CD4-positive, alpha-beta T cell treated with Interleukin-6 at 100 ng/mL for 8 hours (primary cell): ENCODE measurements at places on chromosomes 1 and 21.
A peak's percentile ranks its signal among the peaks of the same experiment; 100 is the strongest.

GRCh38 chr1:184350573-184350972 lies 36.3 kb upstream of the C1orf21 start:
- DNase-seq: no peak

DNA sequence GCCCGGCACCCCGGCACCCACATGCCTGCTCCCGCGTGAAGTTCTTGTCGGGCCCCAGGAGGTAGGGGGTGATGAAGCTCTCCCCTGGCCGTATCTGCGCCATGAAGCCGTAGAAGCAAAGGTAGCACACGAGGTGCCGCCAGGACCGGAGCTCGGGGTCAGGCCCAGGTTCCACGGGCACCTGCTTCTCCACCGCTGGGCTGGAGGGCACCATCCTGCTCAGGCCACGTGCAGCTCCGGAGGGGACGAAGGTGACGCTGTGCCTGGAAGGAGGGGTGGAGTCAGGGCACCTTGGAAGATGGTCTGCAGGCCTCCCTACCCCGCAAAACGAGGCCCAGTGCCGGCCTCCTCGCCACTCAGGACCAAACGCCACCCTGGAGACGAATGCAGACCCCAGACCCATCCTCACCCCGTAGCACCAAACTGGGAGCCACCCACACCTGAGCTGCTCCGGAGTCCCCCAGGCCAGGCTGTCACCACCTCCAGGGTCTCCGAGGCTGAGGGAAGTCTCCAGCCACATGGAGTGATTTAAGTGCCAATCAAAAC lies 4.4 kb downstream of the SLC19A1 start:
- DNase-seq: no peak

DNA sequence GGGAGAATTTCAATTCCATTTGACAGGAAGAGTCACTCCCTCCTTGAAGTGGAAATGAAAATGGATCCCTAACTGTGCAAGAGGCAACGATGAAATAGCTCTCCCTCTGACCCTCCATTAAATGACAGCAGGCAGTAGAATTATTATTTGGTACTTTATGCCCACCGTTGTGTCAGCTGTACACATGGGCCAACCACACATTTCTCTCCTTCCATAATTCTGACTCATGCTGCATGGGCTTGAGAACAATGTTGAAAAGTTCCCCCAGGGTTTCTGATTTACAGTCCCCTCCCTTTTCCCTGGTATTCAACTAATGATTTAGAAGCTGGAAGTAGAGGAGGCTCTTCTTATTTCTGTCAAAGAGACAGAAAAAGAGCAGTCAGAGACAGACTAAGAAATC lies 103.5 kb downstream of the RGS7 start:
- DNase-seq: no peak

DNA sequence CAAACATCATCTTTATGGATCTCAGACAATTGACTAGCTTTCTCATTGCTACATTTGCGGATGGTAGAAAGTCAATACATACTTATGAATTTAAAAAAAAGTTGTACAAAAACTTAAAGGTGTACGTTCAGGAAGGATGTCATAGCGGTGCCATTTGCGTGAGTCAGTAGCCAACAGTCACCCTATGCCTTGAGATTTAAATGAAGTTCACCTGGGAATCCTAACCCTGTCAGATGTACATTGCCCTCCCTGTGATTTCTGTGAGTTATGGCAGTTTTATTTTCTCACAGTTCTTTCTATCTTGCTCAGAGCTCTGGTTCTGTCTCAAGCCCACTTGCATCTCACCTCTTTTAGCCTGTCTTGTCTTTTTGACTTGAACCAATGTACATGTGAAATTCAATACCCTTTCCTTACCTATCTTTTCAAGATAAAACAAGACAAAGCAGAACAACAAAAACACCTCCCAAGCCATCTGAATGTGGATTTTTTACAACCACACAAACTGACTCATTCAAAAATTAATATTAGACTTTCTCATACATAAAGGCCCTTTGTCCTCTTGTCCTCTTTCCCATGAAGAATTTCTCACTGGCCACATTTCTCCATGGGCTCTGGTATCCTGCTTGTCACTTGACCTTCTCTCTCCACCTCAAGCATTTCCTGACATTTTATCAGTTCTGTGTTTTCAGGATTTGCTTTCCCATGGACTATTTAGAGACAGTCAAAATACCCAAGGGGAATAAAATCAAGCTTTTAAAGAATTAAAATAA lies 25.3 kb upstream of the ZNF697 start:
- DNase-seq: no peak

GRCh38 chr1:156571919-156572662 lies at the start of gene IQGAP3:
Gene IQGAP3 (minus strand): TSS chr1:156572565. CDS start chr1:156572529, 36 bp downstream.
- peak; percentile 61 for DNase-seq
